SW 1271 (cell line): ENCODE measurements at places on chromosomes 3 and 15.

- no peak for DNase-seq
Observed at GRCh38 chr3:71135373-71136088, 448.0 kb downstream of the FOXP1 start.

DNA sequence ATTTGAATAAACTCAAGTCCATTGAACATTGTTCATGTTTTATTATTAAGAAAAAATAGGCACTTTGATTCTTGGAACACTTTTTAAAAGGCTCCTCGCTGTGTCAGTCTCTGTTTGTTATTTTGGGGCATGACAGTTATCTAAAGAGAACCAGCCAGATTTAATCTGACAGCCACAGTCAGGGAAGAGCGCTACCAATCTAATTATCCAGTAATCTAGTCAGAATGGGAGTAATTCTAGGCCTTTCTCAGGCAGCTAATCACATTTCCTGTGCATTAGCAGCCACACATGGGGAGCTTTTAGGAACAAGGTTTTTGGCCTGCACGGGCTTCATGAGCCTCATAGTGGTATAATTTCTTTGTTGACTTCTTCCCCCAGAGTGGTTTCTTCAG lies 362.2 kb downstream of the RBMS3 start:
- no peak for DNase-seq

- DNase-seq: no peak
Observed at GRCh38 chr15:86329311-86330013, 249.8 kb downstream of the AGBL1 start.

GRCh38 chr3:72951259-72951722 lies 45.3 kb upstream of the PPP4R2 start:
- DNase-seq: no peak

GRCh38 chr15:60936186-60936585 lies 292.9 kb downstream of the RORA start:
- no peak for DNase-seq

DNA sequence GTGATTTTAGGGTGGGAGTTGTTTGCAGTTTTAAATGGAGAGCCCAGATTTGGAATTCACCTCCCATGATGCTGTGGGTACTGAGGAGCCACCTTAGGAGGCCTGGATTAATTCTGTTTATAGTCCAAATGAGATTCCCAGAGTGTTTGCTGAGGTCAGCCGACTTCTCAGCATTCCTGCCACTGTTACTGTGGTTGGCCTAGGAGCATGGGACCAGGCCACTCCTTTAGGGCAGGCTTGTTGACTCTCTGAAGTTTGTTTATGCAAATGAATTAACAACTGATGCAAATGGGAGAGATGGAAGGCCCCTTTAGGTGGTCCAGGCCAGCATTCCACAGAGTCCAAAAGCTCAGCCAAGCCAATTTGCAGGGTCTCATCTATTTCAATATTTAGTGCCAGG lies 46.1 kb downstream of the CACNA2D3 start:
- DNase-seq: no peak
